ENCODE measurements at places on chromosomes 16 and 17.

DNA sequence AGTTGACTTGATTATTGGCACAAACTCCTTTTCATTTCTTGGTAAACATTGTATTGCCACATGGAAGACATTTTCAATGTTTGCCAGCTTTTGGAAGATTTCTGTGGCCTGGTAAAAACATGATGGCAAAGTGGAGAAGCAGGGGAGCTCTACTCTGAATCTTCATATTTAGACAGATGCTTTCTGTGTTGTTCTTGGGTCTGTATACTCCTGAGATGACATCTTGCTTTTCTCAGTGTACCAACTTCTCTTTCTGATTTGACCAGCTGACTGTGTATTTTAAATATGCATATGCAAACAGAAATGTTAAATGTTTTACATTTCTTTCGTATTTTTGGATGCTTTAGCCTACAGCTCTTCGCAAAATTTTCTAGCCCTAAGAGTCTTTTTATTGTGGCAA, 366.2 kb upstream of the MON1B start:
- DNase-seq: no peak

GRCh38 chr17:11264183-11264871, 23.3 kb downstream of the SHISA6 start:
- no peak for DNase-seq

DNA sequence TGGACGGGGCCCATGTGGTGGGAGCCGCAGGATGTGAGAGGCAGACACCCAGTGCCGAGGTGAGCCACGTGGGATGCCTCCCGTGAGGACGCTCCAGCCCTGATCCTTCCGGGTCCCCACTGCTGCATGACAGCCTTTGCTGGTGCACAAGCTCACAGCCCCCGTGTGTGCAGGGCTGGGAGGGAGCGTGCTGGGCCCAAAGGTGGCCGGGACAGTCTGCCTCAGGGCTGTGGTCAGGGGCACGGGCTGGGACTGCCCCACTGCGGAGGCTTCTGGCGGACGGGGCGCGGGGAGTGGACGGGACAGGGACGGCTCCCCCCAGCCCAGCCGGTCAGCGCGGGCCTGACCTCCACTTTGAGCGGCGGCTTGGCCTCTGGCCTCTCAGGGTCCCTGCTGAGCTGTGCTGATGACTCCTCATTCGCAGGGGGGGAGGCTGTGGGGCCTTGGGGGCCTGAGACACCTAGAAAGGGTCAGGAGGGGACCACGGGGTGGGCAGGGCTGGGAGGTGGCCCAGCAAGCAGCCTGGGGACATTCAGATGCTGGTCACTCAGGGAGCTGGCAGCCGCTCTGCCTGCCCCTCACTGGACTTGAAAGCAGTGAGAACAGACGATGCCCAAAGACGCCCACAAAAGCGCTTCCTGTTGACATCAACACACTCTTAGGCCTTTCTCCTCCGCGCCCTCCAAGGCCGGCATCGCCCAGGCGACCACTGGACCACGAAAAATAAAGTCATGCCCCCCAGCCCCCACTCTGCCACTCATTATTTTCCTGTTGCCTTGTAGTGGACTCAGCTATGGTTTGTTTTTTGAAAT, 9.3 kb upstream of the METRNL start:
- DNase-seq: no peak

DNA sequence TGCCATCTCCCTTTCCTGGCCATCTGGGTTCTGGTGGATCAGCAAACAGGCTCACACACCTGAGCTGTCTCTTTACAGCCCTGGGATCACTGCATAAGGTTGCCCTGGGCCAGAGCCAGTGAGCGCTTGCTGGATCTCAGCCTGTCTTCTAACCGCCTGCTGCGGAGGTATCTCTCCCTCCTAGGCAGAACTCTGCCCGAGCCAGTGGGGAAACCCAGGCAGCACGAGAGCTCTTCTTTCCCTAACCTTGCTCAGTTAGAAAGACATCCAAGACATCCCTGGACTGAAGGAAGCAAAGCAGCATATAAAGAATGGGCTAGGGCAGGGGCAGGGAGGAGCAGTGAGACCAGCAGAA, 6.4 kb downstream of the HAS3 start:
- no peak for DNase-seq

- no peak for DNase-seq
These were observed 51.8 kb downstream of the SYT17 start for GRCh38 chr16:19219836-19220235.

GRCh38 chr17:41325611-41326010, 10.1 kb upstream of the KRTAP17-1 start:
- DNase-seq: no peak

DNA sequence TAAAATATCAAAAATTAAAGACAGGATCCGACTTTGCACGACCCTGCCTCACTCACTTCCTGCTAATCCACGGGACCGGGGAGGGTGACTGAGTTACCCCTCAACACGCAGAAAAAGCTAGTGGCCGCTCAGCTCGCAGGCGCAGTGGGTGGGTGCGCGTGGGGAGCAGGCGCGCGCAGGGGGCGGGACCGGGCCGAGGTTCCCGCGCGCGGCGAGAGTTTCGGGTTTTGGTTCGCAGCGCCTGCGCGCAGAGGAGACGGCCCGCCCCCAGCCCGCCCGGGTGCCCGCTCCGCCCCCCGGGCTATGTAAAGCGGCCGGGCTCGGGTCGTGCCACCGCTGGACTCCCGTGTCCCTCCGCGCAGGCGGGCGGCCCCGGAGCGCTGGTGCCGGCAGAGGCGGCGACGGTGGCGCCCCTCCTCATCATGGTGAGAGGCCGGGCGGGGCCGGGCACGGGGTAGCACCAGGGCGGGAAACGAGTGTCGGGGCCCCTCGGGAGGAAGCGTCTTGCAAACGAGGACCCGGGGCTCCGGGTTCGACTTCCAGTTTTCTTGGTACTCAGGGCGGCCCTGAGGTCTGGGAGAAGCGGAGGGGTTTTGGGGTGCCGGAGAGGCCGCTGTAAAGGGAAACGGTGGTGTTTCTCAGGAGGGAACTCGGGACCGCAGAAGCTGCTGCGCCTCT, at the start of gene CNP:
Gene CNP, plus strand, starts transcription at position 333 of the 678 bp plus-strand sequence. Its CDS starts 90 bp downstream, at position 423.
- peak; percentile 88 for DNase-seq

- no peak for DNase-seq
These were observed 10.2 kb downstream of the CBX4 start for GRCh38 chr17:79829004-79829403.

DNA sequence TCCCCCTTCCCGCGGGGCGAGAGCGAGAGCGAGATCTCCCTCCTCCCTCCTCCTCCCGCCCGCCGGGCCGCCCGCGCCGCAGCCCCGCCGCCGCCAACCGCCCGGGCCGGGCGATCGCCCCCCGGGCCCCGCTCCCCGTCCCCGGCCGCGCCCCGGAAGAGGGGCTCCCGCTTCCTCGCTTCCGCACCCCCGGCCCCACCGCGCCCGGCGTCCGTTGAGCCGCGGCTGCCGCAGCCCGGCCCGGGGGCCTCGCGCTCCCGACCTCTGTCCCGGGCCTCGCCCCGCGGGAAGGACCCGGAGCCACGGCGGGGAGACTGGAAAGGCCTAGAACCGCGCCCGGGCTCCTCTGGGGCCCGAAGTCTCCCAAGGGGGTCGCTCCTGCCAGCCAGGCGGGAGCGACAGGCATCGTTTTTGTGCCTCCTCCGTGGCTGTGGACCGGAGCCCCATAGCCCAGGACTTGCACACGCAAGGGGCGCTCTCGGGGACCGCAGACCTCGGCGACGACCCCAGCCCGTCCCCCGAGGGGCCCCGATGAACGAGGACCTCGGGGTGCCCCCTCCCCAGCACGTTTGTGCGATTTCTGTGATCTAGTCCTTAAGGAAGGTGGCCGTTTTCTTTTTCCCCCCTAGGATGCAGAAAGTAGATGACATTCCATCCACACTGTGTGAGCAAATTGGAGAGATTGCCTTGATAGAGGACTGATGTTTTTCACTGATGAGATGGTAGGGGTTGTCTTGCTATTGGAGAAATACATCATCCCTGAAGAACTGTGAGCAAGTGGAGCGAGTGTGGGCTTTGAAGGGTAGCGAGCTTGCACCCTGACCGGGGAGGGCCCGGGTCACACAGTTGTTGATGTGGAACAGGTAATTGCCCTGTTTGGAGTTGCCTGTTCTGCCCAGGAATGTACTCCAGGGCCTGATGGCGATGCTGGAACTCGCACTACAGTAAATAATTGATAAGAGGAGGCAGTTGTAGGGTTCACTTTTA, 611 bp downstream of the BANP start:
- DNase-seq: no peak

GRCh38 chr16:54099627-54100026, 187.0 kb downstream of the IRX3 start:
- no peak for DNase-seq

DNA sequence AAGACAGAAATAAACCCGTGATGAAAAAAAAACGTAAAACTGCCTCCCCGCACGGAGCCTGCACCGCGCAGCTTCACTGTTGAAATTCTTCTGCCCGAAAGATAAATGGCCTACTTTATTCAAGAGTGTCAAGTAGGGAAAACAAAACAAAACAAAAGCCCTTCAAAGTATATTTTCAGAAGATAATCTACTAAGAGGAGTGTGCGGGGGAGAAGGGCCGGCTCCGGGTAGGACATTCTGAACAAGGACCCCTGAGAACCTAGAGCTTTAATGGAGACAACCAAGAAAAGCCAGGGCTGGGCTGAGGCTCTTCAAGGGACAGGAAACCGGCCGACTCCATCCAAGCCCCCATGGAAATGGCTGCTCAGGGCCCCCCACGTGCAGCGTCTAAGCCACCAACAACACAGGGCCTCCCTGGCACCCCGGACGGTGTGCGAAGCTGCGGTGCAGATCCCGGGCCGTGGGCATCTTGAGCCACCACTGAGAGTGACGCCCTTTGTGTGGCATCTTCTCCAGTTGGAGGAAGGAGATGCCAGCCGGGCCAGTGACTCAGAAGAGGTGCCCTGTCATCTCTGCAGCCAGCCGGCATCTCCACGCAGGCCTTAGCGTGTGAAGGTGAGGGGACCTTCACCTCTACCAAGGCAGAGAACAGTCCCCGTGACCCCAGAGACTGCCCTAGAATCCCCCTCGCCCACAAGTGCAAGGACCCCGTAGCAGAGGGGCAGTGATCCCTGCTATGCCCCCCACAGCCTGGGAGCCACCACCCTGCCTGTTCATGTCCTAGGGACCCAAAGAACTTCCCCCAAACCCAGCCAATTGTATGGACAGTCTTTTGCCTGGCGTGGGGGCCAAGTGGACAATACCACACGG, 250.8 kb downstream of the C16orf95 start:
- no peak for DNase-seq

DNA sequence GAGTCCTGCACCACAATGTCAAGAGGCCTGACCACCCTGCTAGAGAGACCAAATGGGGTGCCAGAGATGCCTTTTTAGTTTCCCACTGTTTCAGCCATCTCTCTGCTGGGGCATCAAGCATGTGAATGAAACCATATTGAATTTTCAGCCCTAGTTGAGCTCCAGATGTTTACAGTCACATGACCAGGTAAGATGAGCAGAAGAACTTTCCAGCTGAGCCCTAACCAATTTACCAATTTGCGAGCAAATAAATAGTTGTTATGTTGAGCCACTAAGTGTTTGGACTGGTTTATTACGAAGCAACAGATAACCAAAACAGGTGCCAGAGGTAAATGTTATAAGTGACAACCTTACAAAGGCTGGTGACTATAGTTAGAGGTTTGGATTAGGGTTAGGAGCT, 209.1 kb upstream of the CCL2 start:
- no peak for DNase-seq

GRCh38 chr16:12678983-12679382, 124.7 kb downstream of the CPPED1 start:
- DNase-seq: no peak

GRCh38 chr16:53805113-53805512, 101.2 kb downstream of the FTO start:
- no peak for DNase-seq

- DNase-seq: no peak
These were observed 5.3 kb upstream of the TAOK1 start for GRCh38 chr17:29384901-29385300.

DNA sequence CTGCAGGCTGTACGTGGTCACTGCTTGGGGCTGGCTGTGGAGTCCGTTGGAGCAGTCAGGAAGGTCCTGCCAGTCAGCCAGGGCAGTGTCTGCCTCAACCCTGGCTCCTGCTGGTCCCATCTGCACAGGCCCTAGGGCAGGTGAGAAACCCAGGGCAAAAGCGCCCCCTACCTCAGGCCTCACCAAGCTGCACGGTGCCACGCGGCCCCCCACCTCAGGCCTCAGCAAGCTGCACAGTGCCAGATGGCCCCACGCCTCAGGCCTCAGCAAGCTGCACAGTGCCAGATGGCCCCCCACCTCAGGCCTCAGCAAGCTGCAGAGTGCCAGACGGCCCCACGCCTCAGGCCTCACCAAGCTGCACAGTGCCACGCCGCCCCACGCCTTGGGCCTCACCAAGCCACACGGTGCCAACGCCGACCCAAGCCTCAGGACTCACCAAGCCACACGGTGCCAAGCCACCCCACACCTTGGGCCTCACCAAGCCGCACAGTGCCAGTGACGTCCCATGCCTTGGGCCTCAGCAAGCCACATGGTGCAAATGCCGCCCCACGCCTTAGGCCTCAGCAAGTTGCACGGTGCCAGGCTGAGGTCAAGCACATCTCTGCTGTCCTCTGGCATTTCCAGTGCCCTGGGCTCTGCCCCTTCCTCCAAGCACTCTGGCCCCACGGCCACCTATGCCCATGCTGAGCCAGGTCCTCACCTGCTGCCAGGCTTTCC, 5.5 kb downstream of the TMEM204 start:
- no peak for DNase-seq

- DNase-seq: no peak
These were observed 107.9 kb downstream of the RAP1GAP2 start for GRCh38 chr17:2904135-2904534.

GRCh38 chr16:58493756-58494431, 6.0 kb upstream of the NDRG4 start:
- no peak for DNase-seq

- no peak for DNase-seq
These were observed 194.9 kb upstream of the RBFOX1 start for GRCh38 chr16:7137560-7138330.
